Eye (tissue), 1 donor: ENCODE measurements at places on chromosomes 3 and 15.

- peak; percentile 20 for DNase-seq
Measured at GRCh38 chr15:59443341-59444072, 5.5 kb downstream of the FAM81A start.

DNA sequence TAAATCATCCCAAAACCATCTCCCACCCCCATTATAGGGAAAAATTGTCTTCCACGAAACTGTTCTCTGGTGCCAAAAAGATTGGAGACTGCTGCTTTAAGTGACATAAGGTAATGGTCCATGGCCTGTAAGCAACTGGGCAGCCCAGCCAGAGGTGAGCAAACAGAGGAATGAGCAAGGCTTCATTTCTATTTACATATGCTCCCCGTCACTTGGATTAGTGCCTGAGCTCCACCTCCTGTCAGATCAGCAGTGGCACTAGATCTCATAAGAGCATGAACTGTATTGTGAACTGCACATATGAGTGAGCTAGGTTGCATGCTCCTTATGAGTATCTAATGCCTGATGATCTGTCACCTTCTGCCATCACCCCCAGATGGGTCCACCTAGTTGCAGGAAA is 1159.8 kb upstream of the ALCAM start:
- DNase-seq = no peak

DNA sequence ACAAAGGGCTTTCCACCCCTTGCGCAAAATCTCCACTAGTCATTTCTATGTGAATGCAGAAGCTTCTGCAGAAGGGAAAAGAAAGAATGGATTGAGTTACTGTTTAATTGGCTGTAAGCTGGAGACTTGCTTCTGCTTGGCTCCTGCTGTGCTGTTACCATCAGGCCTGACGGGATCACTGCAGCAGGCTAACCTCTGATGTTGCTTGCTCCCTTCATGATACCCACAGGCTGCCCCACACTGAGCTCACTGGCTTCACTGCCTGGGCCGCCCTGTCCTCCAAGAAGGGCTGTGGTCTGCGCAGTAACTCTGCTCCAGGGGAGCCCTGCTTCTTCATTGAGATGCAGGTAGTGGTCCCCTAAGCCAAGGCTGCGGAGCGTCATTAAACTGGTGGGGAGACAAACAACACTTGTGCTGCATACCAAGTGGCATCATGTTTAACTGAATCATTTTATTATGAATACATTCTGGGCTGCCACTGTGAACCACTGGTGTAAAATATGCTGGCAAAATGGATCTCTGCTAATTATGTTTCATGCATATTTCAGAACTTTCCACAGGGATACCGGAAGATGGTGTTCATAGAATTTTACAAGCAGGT is 78.6 kb downstream of the WDR49 start:
- DNase-seq = peak; percentile 71

DNA sequence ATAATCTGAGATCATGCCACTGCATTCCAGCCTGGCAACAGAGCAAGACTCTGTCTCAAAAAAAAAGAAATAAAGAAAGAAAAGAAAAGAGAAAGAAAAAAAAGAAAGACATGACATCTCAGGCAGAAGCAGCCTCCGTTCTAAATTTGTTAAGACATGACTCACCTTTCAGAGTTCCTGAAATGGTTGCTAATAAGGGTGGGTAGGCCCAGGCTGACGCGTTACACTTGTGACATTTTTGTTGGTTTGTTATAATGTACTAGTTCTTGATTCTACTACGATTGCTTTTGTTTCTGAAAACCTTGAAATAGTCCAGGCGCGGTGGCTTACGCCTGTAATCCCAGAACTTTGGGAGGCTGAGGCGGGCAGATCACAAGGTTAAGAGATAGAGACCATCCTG is 21.0 kb downstream of the SLC25A20 start:
- DNase-seq = no peak

DNA sequence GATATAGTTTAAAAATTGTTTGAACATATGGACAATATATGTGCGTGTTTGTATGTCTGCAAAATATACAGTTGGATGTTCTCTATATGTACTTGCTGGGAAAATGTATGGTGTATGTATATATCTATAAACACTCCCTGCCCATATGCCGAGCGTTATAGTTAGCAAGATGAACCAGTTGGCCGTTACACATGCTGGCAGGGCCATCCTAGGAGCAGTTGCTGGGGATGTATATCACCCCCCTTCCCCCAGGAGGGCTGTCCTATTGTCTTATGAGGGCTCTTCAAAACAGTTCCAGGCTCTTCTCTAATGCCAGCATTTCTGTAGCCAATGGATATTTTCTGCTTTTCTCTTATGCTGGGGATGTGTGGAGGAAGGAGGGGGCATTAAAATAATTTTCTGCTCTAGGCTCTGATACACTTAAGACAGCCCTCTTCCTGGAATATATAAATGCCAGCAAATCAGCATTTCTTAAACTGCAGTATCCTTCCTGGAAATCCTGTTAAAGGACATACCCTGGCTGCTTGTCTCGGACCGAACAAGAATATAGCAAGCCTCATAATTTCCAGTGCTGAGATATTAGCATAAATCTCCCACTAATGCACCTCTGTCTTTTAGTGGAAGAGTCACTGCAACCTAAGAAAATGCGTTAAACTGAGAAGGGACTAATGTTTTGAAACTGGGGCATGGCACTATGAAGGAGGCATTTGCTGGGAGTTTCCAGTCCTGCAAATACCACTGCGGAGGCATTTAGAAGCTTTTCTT is 134.4 kb downstream of the MDFIC2 start:
- DNase-seq = no peak

DNA sequence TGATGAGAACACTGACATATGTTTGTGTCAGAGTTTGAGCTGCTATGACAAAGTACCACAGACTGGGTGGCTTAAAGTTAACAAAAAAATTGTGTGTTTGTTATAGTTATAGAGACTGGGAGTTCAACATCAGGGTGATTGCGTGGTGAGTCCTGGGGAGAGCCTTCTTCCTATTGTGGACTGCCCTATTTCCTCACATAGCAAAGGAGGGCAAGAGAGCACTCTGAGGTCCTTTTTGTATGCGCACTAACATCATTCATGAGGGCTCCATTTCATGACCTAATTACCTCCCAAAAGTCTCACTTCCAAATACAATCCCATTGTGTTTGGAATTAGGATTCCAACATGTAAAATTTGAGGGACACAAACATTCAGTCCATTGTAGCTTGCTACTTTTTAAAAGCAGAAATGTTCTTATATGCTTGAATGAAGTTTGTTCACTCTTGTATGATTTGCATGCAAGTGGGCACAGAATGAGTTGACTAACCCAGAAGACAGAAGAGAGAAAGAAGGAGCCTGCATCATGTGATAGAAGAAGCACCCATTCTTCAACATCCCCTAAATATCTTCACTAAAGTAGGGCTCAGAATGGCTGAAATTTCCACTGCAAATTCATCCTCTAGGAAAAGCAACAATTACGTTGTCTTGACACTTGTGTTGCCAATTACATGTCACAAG is 18.9 kb upstream of the ALCAM start:
- DNase-seq = no peak
